ENCODE measurements at places on chromosomes 3 and 15.

DNA sequence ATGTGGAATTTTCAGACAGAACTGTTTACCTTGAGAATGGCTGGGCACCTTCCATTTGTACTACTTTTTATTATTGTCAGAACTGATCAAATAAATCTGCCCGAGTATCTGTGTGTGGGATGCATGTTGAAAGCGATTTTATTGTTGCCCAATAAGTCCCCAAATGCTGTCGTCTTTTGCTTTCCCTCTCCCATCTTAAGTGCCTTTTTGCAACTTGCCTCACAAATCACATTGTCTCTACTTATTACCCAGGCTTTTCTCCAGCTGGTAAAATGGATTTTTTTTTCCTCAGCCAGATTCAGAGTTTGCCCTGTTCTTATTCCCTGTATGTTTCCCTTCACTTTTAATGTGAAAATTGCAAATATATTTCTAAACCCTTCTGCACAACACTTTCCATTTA lies 163.1 kb downstream of the CNTN4 start:
- no peak for DNase-seq

DNA sequence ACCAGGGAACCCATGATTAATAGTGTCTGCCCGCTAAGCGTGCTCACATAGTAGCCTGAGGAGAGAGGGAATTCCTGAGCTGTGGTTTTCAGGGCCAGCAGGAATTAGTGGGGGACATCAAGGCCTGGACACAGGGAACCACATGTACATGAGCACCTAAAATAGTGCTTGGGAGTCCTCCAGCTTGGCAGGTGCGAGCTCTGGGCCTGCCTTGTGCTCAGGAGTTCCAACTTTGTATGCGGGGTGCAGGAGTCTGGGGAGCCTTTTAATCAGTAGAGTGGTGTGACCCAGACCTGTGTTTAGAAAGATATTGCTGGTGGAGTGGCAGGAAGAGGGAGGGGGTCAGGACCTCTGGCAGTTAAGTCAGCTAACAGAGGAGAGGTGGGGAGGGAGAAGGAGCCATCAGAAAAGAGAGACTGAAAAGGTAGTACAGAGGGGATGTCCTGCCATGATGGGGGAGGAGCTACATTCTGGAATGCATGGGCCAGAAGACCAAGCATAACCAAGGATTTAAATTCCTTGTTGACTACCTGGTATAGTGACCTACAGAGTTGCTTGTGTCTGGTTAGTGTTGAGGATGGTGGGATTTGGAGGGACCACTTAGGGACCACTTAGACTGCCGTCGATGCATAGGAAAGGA lies 1.9 kb downstream of the DAG1 start:
- DNase-seq, result no peak

- DNase-seq, result no peak
Observed at GRCh38 chr15:64895285-64896065, 16.2 kb upstream of the ANKDD1A start.

DNA sequence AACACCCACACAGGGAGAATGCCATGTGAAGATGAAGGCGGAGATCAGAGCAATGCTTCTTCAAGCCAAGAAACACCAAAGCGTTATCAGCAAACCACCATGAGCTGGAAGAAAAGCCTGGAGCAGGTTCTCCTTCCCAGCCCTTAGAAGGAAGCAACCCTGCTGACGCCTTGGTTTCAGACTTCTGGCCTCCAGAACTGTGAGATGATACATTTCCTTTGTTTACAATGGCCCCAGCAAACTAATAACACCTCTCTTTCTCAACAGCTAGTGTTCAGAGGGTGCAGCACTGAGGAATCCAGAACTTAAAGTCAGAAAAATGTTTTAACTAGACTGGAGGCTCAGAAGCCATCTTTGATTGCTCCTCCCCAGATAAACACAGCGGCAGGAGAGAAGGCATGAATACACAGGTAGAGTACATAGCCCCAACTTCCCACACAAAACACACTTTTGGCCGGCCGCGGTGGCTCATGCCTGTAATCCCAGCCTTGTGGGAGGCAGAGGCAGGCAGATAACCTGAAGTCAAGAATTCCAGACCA lies 132.4 kb upstream of the LPP start:
- DNase-seq, result no peak

- no peak for DNase-seq
Observed at GRCh38 chr3:65873028-65873427, 165.7 kb downstream of the MAGI1 start.

DNA sequence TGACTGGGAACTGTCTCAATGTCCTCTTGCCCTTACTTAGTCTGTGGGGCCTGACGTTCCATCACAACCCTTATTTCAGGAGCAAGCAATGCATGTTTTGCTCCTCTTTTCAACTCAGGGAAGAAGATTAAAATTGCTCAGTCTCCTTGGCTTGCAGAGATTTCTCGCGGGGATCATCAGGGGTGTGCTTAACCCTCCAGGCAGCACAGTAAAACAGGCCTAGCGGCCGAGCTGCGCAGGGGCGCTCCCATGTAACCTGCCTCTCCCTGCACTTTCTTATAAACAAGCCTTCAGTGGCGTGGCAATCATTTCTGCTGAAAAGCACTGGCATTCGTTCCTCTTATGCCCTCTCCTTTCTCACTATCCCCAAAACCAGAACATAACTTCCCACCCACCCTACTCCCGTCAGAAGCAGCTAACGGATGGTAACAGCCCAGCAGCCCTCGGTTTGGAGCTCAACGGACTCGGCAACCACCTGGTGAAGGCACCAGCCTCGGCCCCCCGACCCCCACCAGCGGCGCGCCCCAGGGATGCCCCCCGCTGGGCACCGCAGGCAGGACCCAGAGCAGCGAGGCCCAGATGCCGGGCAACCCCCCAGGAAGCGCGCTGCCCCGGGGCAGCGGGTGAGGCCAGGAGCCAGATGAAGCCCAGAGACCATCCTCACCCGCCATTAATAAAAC lies 1.1 kb downstream of the MCF2L2 start:
- peak; percentile 55 for DNase-seq

All from NCI-H2081 (cell line).